HCT116 (cell line): ENCODE measurements at places on chromosomes 12 and 14.

GRCh38 chr14:81070511-81070910, 115.1 kb downstream of the TSHR start:
- DNase-seq: no peak

DNA sequence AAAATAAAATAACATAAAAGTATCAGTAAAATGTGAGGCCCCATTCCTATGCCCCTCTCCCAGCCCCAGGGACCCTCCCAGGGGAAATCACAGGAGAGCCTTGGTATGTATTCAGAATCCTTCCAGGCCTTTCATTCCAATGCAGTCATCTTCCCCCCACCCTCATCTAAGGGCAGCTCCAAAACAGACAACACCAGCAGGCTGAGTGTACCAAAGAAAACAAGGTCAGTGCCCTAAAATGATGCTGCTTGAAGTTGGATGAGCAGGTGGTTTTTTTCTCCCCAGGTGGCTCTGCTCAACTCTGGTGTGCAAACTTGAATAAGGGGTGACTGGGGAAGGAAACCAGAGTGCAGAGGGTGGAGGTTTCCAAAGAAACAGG, 56.2 kb downstream of the TSPAN9 start:
- DNase-seq: no peak

DNA sequence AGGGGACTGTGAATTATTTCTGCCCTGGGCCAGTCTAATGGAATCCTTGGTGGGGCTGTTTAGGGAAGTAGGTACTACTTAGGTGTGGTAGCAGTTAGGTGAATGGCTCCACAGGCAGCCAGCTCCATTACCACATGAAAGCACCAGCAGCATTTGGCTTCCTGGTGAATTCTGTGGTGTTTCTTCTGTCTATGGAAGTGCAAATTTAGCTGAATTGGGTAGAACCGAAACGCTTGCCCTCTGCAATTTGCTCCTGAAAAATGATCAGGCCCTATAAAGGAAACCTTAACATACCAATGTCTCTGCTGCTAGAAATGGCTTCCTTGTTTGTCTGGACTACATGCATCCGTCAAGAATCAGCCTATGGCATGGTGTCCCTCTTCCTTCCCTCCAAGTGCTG, 16.4 kb downstream of the FLRT2 start:
- no peak for DNase-seq

- DNase-seq: no peak
Measured at GRCh38 chr12:49925433-49926204, 21.9 kb upstream of the FAIM2 start.

GRCh38 chr14:50928002-50928635, 16.2 kb downstream of the PYGL start:
- no peak for DNase-seq

DNA sequence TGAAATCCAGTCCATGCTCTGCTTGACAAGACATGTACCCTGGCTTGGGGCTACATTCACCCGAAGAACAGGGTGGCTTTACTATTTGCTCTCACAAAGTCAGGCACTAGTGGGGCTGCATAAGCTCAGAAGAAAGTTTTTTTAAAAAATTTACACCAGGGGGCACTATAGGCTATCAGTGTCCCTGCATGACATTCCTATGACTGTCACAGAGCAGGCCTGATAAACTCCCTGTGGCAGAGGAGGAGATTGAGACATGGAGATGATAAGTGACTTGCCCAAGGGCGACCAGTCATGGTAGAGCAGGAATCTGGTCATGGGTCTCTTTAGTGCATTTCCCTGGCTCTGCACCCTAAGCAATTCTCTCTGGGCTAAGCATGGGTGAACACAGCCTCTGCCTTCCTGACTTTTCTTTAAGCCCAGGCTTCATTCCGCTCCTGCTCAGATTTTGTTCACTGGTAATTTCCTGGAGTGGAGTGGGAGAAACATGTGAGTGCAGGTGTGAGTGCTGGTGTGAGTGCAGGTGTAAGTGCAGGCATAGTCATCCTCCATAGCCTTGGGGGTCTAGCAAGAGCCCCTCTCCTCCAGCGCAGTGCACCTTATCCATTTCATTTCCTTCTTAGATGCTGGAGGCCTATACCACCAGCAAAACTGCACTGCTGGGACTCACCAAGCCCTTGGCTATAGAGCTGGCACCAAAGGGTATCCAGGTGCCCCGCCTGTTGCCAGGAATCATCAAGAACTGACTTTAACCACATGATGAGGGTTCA, 91.6 kb downstream of the DHRS2 start:
- peak; percentile 56 for DNase-seq

- no peak for DNase-seq
Measured at GRCh38 chr14:105685003-105685402, 158.6 kb downstream of the TMEM121 start.
